ENCODE measurements at places on chromosomes 2 and 18. TPM values are rescaled to one million over a fixed set of nuclear protein-coding genes. Genes with fewer than 3 reads are reported as not detected.

Gene OTX1
- total RNA-seq, result not detected

Gene ASB3
- 18.0 TPM for total RNA-seq

Gene TRABD2A
- total RNA-seq, result 0.42 TPM

Gene RFTN2
- 5.3 TPM for total RNA-seq

Gene DSG2
- 38.1 TPM for total RNA-seq

Gene PTPRM
- 149 TPM for total RNA-seq

Gene CRYGC
- total RNA-seq, result not detected

Gene SKOR2
- total RNA-seq, result not detected

Gene ANKRD62
- total RNA-seq, result not detected

All from heart left ventricle (tissue), 16 donors.